ENCODE measurements at places on chromosomes 16 and 17.

DNA sequence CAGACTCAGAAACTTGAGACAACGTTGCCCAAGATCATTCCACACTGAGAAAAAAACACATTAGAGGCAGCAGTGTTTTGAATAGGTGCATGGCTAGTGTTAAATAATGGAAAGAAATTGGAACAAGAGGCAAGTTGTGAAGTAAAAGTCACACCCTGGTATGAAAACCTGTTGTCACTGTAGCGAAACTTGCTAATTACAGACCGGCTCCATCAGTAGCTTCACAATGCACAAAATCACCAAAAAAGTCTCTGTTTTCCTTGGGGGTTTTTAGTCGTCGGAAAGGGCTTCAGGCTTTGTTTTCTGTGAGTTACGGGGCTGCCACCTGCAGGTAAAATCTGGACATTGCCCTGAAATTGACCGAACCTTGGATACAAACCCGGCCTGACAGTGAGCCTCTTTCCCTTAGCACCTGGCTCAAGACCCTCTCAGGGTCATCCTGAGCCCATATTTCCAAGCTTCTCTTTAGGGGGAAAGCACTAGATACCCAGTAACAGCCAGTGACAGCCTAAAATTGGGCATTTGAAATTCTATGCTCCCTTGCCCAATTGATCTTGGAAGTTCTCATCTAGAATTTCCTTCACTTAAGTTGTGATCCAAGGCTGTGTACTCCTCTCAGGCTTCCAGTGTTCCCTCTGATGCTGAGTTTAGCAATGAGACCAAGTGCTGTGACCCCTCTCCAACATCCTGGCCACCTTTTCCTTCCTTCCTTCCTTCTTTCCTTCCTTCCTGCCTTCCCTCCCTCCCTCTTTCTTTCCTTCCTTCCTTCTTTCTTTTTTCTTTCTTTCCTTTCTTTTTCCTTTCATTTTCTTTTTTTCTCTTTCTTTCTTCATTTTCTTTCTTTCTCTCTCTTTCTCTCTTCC is 7.2 kb upstream of the GRB2 start:
- DNase-seq = no peak

DNA sequence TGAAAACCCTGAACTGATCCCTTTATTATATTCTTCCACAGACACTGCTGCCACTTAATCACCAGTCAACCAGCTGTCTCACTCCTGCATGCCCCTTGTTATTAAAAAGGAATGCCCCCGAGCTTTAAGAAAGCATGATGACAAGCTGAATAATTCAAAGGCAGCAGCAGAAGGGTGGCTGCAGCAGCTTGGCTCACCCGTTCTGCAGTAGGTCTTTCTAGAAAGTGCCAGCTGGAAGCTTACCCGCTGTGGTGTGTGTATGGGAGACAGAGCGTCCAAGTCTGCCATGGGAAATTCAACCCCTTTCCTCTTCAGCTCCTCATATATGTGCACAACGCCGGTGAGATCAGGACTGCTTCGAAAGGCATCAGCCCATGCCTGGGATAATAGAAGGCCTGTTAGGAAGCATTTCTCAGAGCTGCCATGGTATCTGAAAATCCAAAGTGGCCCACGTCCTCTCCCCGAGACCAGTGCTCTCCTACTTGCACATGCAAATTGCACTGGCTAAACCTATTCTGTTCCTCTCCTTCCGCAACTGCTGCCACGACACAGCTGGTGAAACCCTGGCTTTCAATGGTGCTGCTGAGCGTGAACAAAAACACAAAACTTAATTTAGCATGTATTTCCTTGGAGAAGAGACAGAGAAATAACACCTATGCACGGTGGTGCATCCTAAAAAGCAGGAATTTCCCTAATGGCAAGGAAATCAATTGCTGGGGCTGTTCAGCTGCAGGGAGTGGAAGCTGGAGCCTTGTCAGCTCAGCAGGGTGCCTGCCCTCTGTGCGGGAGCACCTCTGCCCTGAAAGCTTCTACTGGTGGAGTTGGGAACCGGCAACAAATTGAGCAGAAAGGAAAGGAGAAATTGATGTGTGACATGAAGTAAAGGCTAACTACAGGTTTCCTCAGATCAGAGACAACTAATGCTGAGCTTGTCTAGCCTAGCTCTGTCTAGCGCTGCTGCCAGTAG is 47.9 kb upstream of the SREBF1 start:
- DNase-seq = no peak

DNA sequence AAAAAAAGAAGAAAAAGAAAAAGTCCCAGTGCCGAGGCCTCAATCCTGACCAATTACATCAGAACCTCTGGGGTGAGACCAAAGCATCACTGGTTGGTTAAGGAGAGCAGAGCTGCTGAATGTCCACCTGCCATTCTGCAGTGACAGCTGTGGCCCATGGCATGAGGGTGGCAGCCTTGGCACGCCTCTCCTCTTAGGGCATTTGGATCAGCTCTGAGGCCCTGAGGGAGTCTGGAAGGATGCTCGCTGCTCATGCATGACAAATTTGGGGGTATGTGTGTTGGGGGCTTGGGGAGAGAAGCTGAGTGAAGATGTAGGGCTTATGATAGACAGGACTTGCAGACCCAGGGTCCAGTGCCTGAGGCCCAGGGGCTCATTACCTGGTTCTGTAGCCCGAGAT is 26.3 kb downstream of the MYLK3 start:
- DNase-seq = no peak

DNA sequence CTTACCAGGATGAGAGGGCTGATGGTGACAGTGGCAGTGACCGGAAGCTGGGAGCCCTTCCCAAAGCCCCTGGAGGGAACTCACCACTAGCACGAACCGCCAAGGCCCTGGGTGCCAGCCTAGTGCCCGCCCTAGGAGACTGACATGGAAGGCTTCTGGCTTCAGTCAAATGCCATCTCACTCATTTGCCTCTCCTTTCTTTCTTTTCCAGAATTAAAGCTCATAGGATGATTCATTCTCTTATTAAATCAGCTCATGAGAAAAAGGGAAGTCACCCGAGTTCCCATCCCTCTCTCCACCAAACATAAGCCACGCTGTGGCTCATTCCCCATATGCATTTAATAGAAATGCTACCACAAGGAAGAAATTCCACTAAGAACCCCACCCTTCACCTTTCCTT is 12.1 kb downstream of the CUEDC1 start:
- DNase-seq = peak; percentile 74

DNA sequence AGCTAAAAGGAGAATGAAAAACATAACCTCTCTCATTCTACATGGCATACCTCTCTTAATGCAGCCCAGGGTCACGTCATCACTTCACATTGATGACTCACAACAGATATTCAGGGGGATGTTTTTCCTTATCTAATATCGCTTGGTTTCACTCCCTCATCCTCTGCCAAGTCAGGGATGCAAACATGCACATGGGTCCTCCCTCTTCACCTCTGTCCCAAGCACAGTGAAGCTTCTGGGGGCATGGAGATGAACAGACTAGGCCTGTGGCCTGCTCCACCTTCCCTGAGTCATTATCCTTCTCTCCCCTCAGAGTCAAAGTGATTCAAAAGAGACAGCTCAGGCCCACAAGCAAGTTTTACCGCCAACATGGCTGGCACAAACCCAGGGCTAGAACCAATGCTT is 2.3 kb upstream of the MT2A start:
- DNase-seq = no peak

DNA sequence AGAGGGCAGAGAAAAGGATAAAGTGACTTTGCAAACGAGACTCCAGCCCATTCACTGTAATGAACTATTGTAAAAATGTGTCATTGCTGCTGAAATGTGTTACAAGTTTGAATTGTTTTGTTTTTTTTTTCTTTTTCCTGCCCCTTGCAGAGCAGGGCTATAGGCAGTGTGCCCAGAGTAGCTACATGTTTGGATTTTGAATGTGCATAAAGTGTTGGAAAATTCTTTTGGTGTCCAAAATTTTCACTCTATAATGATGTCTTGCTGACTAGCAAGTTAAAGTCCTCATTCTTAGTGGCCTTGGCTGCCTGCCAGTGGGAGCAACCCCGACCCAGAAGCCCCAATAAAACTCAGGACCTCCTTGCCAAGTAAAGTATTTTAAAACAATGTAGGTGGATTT is 66.5 kb downstream of the IGF2BP1 start:
- DNase-seq = no peak

- DNase-seq = no peak
Observed at GRCh38 chr17:57502811-57503241, 242.3 kb downstream of the CCDC182 start.

DNA sequence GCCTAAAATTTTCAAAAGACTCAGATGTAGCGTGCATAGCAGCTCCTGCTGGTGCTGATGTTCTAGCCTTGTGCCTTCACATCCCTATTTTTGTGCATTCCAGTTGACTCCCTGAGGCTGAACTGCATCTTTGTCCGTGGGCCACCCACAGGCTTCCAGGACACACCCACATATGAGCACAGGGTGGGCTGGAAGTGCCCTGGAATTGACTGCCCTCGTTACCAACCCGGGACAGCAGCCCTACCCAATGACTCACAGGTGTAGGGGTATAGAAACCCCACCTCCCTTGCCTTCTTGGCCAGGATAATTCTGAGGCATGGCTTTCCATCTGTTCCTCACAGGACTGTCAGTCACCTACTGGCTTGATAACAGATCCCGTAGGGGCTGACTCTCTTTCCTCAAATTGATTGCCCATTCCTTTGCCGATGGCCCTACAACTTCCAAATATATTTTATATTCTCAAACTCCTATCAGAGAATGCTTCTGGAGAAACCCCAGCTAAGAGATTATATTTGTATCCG is 65.9 kb upstream of the CDH13 start:
- DNase-seq = no peak

DNA sequence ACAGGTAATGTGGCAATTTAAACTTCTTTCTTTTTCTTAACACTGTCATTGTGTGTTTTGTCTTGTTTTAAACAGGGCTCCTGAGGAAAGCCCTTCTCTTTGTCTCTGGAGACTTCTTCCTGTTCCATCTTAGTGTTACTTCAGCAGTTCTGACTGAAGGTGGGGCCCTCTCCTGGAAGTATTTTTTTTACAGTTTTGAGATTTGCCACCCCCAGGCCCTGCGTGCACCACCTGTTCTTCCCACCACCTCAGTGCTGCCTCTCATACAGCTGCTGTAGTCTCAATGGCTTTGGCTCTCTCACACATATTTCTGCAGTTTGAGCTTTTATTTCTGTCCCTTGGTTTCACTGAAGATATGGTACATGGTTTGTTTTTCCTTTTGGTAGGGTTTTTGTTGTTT is 52.5 kb upstream of the ALDH3A1 start:
- no peak for DNase-seq

GRCh38 chr17:14513835-14514234 is 213.0 kb downstream of the HS3ST3B1 start:
- no peak for DNase-seq

GRCh38 chr17:76138234-76138895 is 2.7 kb downstream of the FOXJ1 start:
- DNase-seq = no peak

- DNase-seq = no peak
Observed at GRCh38 chr17:7147772-7148171, 31.4 kb downstream of the ASGR1 start.

GRCh38 chr16:29978564-29979270 is 5.0 kb downstream of the TAOK2 start:
- no peak for DNase-seq

Data from BJ (cell line).